ENCODE measurements at places on chromosomes 2 and 18.
A peak's percentile ranks its signal among the peaks of the same experiment; 100 is the strongest.

- DNase-seq, result peak; percentile 60
Measured at GRCh38 chr2:27264753-27265535, 2.1 kb upstream of the SLC30A3 start.

DNA sequence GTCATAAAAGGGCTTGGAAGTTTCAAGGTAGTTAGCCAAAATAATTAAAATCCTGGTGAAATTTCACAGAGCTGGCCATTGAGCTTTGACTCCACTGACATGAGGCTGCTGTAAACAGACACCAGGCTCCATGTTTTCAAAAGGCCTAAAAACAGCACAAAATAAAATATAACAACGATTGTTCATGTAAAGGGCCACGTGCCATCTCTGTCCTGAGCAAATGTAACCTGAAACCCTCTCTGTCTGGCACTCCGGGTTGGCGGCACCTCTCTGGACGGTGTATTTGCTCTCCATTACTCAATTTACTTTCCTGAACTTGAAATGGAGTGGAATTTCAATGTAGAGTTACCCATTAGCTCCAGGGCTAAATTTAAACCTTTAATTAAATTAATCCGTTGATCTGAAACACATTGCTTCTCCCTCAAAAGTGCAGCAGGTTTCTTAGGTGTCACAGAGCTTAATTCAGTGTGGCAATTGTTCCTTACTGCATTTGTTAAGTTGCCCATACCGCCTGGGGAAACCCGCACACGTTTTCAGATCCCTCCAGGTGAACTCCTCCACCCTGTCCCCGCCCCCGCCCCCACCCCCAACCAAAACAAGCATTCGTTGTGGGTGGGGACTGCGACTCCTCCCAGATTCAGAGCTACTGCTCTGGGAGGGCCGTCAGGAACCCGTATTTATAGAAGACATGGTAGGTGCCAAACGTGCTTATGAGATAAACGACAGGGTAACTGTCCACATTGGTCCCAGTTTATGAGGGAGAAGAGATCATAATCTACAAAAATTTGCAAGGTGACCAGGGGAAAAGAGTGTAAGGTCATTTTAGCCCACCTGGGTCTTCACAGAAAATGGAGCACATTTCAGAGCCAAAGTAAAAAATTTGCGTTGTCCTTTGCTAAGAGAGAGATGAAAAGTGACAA lies 1.2 kb upstream of the CABLES1 start:
- DNase-seq, result peak; percentile 25

GRCh38 chr2:20232837-20233207 lies 7.9 kb upstream of the SDC1 start:
- DNase-seq, result no peak

DNA sequence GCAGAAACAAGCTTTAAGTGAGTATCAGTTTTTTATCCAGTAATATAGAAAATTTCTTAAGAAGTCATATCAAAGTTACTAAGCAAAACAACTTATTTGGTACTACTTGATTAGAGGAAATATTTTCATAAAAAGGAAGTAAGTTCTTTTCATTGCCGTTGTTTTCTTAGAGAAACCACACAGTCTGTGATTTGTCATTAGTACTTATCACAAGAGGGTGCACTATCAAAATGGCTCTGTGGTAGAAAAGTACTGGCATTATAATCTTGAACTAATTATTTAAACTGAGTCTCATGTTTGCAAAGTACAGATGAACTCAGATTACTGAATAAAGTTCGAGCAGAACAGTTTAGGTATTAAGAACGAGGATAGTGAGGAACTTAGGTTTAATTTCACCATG lies 93.4 kb downstream of the IKZF2 start:
- DNase-seq, result no peak
